DMS79 (cell line): ENCODE measurements at places on chromosomes 7 and 10.

DNA sequence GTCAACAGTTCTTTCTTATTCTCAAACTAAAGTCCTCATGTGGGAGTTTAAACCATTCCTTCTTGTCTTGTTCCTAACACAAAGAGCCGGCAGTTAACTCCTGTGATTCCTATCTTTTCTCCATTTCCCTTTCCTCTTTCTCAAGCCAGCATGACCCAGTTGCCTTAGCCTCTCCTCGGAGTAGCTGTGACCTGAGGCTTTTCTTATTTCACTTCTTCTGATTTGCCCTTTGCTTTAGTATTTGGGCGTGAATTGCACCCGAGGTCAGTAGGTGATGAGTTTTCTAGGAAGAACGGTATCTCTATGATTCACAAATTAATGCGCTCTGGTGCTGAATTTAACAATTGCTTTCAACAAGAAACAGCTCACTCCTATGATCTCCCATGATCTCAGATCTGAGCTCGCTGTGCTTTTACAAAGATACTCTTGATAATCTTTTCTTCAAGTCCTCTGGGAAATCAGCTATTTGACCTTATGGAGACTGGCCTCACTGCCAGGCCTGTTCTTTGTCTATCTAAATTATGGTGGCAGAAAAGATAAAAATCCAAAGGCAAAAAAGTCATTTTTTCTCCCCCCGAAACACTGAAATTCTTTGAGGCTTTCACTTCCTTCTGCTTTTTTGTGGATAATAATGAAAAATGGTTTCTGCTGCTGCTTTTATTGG lies 184.6 kb downstream of the JCAD start:
- no peak for DNase-seq

DNA sequence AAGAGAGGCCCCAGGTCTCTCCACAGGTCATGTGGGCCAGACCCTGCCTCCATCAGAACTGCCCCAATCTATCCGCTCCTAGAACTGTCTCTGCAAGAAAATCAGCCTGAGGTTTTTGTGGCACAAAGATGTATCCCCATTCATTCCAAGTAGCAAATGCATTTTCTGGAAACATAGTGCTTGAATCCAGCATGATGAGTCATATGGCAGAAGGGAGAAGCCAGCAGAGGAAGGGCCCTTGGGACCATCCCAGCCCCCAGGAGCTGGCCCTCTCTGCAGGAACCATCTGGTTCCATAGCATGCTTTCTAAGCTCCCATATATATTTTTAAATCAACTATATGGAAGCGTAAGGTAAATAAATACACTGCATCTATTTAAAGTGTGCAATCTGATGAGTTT lies 563.2 kb downstream of the GALNT17 start:
- no peak for DNase-seq

- peak; percentile 59 for DNase-seq
Measured at GRCh38 chr10:73647211-73647874, 6.1 kb upstream of the MYOZ1 start.

DNA sequence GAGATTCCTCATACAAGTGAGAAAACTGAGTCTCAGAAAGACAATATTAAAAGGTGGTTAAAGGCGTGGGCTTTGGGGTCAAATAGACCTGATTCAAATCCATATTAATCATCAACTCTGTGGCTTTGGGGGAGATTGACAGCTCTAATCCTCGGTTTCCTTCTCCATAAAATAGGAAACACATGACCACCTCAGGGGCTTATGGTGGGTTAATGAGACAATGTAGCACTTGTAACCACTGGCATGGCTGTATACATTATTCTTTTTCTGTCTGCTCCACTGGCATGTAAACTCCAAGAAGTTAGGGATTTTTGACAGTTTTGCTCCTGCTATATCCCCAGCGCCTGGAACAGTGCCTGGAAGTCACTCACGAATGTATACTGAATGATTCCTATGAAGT lies 120.8 kb upstream of the GAD2 start:
- no peak for DNase-seq

DNA sequence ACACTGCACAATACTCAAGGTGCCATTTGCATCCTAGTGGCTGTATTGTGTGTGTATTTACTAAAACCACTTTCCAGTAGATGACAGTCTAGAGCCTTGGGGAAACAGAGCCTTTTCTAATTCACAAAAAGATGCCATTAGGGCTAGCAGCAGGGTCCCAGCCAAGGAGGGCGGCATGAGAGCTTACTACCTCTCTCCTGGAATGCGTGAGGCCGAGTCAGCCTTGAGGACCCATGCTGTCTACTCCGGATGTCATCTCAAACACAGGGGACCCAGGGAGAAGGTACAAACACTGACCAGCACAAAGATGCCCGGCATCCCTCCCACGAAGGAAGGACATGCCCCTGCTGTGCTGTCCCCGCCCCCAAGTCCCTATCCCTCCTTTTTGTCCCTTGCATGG lies 65.5 kb downstream of the CYCS start:
- DNase-seq = no peak

- no peak for DNase-seq
Measured at GRCh38 chr10:49768731-49769130, 6.6 kb upstream of the OGDHL start.

- peak; percentile 40 for DNase-seq
Measured at GRCh38 chr7:6917258-6917657, 91.2 kb upstream of the CCZ1B start.

DNA sequence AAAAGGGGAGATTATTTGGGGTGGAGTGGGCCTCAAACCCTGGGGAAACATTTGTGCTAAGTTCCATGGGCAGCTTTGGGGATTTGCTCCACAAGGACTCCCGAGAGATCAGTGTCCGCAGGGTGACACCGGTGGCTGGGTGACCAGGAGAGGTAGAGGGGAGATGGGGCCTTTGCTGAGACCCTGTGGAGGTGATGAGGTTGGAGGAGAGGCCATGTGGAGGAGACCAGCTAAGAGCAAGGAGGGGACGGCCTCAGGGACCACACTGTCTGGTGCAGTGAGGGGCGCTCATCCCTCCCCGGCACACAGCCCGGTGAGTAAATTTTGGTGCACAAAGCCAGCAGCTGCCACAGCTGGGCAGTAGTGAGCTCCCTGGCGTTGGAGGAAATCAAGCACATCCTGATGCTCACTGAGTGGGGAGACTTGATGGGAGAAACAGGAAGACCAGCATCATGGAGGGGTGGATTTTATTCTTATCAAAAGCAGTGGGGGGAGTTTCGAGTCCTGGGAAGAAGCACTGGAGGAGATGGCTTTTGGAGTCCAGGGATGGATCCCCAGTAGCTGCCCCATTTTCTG lies 20.2 kb upstream of the ELFN1 start:
- no peak for DNase-seq

DNA sequence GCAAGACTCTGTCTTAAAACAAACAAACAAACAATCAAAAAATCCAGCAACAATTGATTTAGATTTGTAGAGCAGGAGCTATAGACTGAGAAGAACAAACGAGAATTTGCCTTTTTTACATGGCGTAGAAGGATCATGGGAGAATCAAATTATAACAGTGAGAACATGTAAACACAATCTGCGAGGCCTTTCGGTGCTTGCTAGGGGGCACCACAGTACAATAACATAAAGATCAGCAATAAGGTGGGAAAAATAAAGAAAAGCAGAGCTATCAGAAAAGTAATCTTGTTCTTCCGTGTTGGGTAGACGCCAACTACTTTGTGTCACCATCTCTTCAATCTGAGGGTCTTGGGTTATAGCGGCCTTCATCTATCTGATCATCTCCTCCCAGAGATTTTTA lies 82.2 kb downstream of the NOD1 start:
- no peak for DNase-seq

DNA sequence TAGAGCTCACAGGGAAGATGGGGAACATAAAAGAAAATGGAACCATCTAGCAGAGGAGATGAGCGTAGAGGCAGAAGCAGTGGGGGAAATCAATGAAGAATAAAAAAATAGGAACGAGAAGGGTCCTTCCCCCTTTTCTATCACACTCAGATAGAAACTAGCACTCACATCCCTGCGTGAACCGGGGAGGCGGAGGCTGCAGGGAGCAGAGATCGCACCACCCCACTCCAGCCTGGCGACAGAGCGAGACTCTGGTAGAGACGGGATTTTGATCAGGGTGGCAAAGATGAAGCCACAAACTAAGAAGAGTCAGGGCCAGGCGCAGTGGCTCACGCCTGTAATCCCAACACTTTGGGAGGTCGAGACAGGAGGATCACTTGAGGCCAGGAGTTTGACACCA lies 64.7 kb upstream of the ECHDC3 start:
- DNase-seq = no peak

DNA sequence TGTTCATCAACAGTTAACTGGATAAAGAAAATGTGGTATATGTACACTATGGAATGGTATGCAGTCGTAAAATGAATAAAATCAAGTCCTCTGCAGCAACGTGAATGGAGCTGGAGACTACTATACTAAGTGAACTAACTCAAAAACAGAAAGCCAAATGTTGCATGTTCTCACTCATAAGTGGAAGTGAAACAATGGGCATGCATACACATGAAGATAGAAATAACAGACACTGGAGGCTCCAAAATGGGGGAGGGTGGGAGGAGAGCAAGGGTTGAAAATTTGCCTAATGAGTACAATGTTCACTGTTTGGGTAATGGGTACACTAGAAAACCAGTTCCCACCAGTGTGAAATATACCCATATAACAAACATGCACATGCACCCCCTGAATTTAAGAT lies 179.5 kb downstream of the ZWINT start:
- no peak for DNase-seq

DNA sequence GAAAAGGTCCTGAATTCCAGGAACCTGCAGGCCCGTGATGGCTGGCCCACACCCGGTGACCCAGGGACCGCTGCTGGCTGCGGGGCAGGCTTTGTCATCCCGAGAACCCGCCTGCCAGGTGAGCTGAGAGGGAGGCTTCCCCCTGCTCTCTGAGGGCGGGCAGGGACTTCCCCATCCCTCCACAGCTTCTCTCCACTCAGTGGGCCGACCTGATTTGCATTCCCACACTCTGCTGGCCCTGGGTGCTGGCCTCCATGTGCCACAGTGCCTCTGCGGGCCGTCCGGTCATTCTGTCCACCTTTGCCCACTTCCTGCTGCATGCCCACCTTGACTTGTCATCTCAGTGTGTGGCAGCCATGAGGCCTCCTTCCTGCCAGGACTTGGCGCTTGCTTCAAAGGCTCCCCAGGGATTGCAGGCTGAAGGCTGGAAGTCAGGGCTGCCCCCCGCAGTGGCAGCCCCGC lies 35.3 kb downstream of the PALD1 start:
- DNase-seq = no peak

GRCh38 chr7:70808876-70809275 lies 323.1 kb upstream of the GALNT17 start:
- no peak for DNase-seq

DNA sequence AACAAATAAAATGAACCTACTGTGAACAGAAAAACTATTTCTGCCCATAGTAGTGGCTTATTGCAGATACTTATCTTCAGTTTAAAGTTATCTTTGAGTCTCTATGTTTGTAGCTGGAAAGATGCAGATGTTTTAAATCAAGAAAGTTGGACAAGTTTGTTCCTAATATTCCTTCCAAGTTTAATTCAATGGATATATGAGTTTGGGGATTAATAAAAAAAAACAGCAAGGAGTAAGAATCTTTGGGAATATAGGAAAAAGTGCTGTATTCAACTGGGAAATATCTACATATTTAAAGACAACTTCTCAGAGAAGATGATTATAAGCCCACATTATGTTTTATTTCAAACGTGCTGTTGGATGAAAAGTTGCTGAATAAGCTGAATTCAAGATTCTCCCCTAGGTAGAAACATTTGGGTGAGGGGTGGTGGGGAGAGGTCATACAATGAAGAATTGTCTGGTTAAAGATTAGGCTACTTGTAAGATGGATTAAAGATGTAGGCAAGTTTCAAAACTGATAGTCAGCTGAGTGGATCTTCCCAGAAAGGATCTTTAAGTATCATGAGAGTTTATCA lies 1135.2 kb downstream of the CNTNAP2 start:
- no peak for DNase-seq

- no peak for DNase-seq
Measured at GRCh38 chr10:23512355-23513058, 73.6 kb downstream of the OTUD1 start.

DNA sequence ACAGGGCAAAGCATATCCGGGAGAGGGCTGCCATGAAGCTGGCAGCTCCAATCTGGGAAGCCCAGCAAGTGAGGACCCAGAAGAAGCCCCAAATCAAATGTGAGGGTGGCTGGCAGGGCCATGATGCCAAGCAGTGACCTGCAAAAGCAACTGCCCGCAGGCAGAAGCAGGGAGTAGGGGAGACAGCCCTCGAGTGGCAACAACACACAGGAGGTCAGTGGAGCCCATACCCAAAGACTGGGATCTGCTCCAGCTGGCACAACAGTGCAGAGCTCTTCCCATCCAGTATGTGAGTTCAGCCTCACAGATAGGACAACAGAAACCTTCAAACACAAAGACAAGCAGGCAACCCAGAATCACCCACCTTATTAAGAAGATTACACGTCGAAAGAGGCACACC lies 45.0 kb downstream of the GRID1 start:
- DNase-seq = no peak

- no peak for DNase-seq
Measured at GRCh38 chr10:314871-315270, 179.6 kb downstream of the ZMYND11 start.

DNA sequence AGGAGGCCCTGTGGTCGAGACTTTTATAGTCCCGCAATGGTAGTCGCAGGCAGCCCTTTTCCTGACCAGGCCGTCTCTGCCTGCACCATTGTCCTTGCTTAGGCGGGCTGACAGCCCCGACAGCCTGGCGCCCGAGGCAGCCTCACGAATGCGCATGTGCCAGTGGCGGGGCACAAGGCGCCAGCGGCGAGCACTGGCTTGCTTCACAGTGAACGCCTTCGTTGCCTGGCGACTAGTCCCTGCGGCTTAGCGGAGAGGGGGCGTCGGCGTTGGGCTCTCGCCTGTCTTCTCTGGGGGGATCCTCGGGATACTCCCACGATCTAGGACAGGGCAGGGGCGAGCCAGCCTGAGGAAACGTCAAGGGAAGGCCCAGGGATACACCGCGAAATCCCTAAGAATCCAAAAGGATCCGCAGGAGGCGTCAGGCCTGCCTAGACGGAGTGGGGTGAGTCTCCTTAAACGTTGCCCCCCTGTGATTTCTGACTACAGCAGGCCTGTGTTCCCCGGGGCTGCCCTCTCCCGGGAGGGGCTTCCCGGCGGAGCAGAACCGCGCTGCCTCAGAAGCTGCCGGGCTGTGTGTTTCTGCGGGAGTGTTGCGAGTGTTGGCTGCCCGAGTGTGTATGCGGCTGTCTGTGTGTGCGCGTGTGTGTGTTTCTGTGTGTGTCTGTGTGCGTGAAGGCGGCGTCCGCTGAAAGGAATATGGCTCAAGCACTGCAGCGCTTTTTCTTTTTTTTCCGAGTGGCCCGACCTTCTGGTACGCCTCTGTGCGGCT lies 20.5 kb upstream of the ZNF273 start:
- no peak for DNase-seq

GRCh38 chr7:158355456-158356065 lies 232.1 kb downstream of the PTPRN2 start:
- DNase-seq = no peak

DNA sequence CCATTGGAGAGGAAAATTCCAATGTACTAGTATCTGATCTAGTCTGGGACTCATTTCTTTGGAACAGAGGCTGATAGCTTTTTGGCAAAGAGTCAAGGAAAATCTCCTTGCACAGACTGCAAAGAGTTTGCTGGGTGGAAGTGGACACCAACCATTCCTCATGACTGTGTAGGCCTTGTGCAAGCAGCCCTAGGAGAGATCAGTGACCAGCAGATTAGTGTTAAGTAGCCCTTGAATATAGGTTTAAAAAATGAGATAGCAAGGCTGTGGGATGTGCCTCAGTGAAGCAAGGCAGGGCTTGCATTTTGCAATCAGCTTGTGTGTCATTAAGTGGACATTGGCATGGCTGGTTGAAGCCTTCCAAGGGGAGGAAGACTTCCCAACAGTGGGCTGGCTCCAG lies 341.6 kb downstream of the PLXNA4 start:
- no peak for DNase-seq

- DNase-seq = no peak
Measured at GRCh38 chr10:100693821-100694220, 51.6 kb upstream of the PAX2 start.
